ENCODE measurements at places on chromosomes 12 and 14. TPM values are rescaled to one million over a fixed set of nuclear protein-coding genes. Genes with fewer than 3 reads are reported as not detected.
A peak's percentile ranks its signal among the peaks of the same experiment; 100 is the strongest.

DNA sequence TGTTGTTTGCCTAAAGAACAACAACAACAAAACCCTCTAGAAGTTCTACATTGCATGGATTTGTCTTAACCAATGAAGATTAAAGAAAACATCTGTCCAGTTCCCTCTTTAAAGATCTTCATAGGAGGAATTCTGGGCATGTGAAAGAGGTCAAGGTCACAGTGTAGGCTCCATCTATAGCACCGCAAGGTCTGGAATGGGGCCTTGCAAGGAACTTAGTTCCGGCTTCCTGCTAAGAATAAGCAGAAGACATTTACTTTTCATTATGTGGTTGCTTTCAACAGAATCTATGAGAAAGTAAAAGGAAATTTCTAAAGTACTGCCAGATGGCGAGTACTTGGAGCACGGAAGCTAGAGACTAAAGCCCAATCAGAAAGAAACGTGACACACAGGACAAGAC, 57.2 kb upstream of the GNPNAT1 start:
- H3K27me3 ChIP-seq: no peaks in the 10 kb centered on the region
- no peak for DNase-seq
- no peak overlapping the region for H3K27ac ChIP-seq
- no peaks in the 10 kb centered on the region for H3K36me3 ChIP-seq
- no peak overlapping the region for H3K4me3 ChIP-seq

Gene TMEM106C
- total RNA-seq: 114 TPM

Gene BDKRB1
- 0.69 TPM for total RNA-seq

GRCh38 chr12:76571256-76571655, 11.7 kb upstream of the OSBPL8 start:
- H3K4me3 ChIP-seq: no peak overlapping the region
- H3K4me1 ChIP-seq: no peaks in the 10 kb centered on the region
- no peaks in the 10 kb centered on the region for H3K36me3 ChIP-seq
- H3K27me3 ChIP-seq: no peaks in the 10 kb centered on the region
- no peak overlapping the region for H3K27ac ChIP-seq

Gene LIN7A
- total RNA-seq: not detected

Gene ATP2B1
- 48.5 TPM for total RNA-seq

DNA sequence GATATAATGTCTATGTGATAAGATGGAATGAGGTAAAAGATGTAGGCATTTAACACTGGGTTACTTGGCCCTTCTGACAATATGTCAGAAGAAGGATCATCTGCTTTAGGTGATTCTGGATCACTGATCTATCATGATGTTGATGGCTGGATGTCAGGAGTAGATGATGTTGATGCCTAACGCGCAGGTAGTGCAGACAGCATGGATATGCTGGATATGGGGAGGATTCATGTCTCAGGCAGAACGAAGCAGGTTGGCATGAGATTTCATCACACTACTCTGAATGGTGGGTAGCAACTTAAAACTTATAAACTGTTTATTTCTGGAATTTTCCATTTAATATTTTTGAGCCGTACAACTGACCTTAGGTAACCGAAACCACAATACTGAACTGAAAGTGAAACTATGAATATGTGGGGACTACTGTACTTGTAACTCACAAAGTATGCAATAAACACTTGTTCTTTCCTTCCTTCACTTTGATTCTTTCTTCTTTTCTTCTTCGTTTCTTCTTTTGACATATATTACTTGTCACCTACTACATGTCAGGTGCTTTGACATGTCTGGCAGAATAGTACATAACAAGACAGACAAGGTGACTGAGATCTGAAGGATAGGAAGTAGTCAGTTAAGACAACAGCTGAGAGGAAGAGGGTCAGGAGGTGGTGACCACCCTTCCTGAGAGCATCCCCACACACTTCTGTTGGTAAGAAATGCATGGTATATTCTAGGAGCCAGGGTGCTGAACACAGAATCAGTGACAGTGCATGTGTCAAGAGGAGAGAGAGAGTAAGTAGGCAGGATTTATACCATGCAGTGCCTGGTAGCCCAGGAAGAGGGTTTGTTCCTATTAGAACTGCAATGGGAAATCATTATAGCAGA, 238.8 kb downstream of the PPFIA2 start:
- H3K27me3 ChIP-seq: no peaks in the 10 kb centered on the region
- no peak overlapping the region for H3K27ac ChIP-seq
- no peaks in the 10 kb centered on the region for H3K36me3 ChIP-seq
- H3K4me1 ChIP-seq: 0 out of 2 replicates have a peak, but pooled peaks cover 3% of the 10 kb centered on the region
- H3K4me3 ChIP-seq: peak overlapping the region; percentile 56

DNA sequence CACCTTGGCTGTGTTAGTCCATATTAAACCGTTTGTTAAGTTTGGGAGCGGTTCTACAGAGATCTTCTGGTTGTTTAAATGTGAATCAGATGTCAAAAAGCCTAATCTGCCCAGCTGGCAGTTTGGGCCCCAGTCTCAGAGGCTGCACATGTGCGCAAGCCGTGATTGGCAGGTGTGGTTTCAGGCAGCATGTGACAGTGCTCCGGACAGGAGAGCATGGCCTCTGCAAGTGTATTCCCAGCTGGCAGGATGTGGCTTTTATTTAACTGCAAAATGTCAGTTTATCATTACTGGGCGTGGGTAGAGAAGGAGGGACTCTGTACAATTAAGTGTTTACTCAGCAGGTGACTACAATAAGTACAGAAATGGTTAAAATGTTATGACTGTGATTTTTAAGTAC, 77.5 kb downstream of the PELI2 start:
- H3K27me3 ChIP-seq: peaks cover 28% of the 10 kb centered on the region
- H3K4me1 ChIP-seq: peaks cover 7% of the 10 kb centered on the region
- peak; percentile 61 for DNase-seq
- H3K27ac ChIP-seq: no peak overlapping the region
- no peaks in the 10 kb centered on the region for H3K36me3 ChIP-seq
- H3K4me3 ChIP-seq: no peak overlapping the region

- peaks cover 55% of the 10 kb centered on the region for H3K27me3 ChIP-seq
- no peaks in the 10 kb centered on the region for H3K36me3 ChIP-seq
- H3K4me3 ChIP-seq: no peak overlapping the region
Observed at GRCh38 chr12:54579258-54579657, 9.2 kb downstream of the PPP1R1A start.

- no peak for DNase-seq
- H3K4me1 ChIP-seq: peaks cover 12% of the 10 kb centered on the region
- H3K27me3 ChIP-seq: no peaks in the 10 kb centered on the region
- H3K27ac ChIP-seq: no peak overlapping the region
Observed at GRCh38 chr12:103833095-103833775, 7.8 kb downstream of the NT5DC3 start.

- peaks cover 49% of the 10 kb centered on the region for H3K4me1 ChIP-seq
- peak; percentile 41 for DNase-seq
- no peaks in the 10 kb centered on the region for H3K27me3 ChIP-seq
- H3K36me3 ChIP-seq: no peaks in the 10 kb centered on the region
Observed at GRCh38 chr12:112905451-112906089, 1.2 kb upstream of the OAS1 start.

Data from PC-3 (cell line).